Fibroblast of skin of right biceps (primary cell): ENCODE measurements at places on chromosomes 2 and 18.

DNA sequence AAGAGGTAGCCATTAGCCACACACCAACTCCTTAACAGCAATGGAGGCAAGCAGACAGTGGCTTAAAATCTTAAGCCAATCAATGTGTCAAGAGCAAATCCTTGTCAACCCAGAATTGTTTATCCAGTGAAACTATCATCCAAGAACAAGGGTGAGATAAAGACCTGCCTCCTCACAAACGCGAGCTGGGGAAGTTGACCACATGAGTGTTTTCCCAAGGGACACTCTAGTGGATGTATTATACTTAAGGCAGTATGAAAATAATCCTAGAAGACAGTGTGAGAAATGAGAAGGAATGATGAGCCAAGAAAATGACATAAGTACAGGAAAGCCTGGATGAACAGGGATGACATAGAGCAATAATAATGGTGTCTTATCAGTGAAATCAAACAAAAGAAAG lies 209.6 kb downstream of the TWIST2 start:
- peak; percentile 46 for DNase-seq

- DNase-seq = no peak
These were observed 256.5 kb downstream of the MYCN start for GRCh38 chr2:16196687-16197503.

GRCh38 chr2:219133976-219134375 lies 26.6 kb downstream of the NHEJ1 start:
- no peak for DNase-seq

- peak; percentile 49 for DNase-seq
These were observed 18.2 kb downstream of the RPL37A start for GRCh38 chr2:216516730-216517350.

DNA sequence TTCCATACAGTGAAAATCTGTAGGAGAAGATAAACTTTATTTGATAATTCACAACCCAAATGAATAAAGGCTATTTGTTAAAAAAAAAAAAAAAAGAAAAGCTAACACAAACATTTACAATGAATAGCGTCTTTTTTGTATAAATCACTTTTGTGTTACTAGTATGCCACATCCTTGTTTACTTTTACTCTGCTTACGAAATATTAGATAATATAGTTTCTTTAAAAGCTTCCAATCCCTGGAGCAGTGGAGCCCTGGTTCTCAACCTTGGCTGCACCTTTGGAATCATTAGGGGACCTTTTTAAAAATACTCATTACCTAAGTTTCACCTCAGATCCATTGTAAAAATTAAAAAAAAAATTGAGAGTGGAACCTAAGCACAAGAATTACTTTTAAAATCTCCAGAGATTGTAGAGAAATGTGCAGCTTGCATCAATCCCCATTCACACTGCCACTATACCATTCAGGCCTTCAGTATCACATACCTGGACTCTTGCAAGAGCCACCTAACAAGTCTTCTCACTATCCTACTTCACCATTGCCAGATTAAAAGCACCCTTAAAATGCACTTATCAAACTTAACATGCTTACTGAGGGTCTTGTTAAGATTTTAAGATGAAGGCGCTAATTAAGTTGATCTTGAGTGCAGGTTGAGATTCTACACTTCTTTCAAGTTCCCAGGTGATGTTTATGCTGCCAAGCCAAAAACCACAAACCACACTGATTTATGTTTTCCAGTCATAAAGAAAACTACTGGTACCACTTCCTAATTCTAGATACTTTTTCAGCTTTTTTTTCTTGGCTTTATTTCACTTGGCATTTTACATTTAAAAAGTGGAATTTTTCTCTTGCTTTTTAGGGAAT lies 59.7 kb upstream of the ZC3H15 start:
- DNase-seq = no peak

DNA sequence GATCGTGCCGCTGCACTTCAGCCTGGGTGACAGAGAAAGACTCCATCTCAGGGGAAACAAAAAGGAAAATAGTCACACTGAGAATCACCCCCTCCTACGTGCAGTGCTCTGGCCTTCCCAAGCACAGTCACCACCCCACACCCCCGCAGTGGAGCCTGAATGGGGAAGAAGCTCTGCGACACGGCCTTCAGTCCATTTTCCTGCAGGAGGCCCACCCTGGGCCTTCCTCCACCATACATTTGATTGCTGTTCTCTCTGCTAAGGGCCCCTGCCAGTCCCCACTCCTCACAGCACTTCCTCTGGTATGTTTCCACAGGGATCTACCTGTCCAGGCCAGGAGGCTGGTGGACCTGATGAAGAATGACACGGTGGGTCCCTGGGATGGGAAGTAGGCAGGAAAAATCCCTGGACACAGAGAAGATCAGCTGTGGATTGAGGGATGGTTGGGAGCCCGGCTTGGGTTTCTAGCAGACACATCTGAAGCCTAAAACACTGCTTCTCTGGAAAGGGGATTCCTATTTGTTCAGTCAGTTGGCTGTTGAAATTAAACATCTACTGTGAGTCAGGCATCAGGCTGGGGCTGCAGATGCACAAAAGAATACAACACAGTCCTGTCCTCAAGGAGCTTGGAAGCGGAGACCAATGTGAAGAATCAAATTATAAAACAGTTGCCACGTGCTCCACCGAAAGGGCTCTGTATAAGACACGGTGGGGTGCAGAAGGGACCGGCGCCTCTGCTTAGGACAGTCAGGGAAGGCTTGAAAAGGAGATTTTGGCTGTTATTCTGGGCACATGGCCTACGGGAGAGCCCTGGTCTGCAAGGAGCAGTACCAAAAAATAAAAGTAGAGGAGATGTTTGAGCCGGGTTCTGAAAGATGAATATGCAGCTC lies 82.2 kb downstream of the PLB1 start:
- no peak for DNase-seq

GRCh38 chr18:69000366-69000765 lies 202.5 kb downstream of the CCDC102B start:
- DNase-seq = no peak

- peak; percentile 48 for DNase-seq
These were observed 360.2 kb downstream of the ALK start for GRCh38 chr2:29561181-29561580.

- peak; percentile 87 for DNase-seq
These were observed 201.2 kb downstream of the NBAS start for GRCh38 chr2:15359716-15360531.

DNA sequence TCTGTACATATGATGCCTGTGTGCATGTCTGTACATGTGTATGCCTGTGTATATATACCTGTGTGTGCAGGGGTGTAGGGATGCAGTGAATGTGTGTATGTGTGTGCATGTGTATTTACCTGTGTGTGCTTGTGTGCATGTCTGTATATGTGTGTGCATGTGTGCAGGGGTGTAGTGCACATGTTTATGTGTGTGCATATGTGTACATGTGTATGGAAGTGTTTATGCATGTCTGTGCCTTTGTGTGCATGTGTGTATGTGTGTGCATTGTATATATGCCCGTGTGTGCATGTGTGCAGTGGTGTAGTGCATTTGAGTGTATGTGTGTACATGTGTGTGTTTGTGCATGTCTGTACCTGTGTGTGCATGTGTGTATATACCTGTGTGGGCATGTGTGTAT lies 51.0 kb upstream of the TMEM18 start:
- DNase-seq = no peak

GRCh38 chr2:201987426-201987825 lies 46.2 kb upstream of the FZD7 start:
- no peak for DNase-seq

DNA sequence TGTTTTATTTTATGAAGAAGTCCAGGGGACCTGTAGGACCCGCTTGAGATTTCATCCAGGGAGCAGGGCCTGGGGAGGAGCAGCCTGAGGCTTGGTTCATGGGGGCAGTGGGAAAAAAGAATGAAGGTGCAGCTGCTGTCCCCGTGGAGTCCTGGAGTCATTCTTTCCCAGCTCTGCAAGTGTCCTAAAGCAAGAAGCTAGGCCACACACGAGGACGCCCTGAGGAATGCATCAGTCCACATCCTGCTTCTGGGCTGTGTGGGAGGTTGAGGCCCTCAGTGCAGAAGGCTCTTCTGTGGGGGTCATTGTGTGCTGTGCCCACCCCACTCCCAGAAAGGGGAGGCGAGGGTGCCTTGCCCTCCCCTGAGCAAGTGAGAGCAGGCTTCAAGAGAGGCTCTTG lies 179.9 kb upstream of the HS6ST1 start:
- peak; percentile 31 for DNase-seq

DNA sequence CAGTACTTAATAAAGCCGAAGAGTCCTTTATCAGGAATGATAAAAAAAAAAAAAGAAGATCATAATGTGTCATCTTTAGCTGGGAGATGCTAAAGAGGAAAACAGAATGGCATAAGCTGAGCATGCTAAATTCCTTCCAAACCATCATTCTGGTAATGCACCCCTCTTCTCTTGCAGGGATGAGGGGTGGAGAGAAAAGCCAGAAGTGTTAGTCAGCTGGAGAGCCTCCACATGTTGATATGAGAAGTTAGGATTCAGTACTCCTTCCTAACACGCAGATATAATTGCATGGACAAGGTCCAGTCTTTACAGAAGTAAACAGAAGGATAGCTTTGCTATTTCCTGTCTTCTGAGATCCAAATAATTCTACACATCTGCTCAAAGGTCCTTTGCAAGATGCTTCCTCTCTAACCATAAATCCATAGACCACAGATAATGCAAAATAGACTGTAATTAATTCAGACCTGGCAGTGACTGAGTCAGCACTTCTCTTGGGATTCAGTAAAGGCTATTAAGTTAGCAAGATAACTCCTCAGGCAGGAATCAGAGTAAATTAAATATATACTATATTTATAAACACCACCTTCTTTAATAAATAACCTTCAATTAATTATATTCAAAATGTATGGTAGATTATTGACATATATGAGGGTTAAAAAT lies 930.0 kb upstream of the KLHL29 start:
- peak; percentile 10 for DNase-seq

- no peak for DNase-seq
These were observed 84.5 kb downstream of the POU3F3 start for GRCh38 chr2:104938231-104938941.

- DNase-seq = peak; percentile 94
These were observed 90.2 kb downstream of the CABLES1 start for GRCh38 chr18:23225503-23225902.

DNA sequence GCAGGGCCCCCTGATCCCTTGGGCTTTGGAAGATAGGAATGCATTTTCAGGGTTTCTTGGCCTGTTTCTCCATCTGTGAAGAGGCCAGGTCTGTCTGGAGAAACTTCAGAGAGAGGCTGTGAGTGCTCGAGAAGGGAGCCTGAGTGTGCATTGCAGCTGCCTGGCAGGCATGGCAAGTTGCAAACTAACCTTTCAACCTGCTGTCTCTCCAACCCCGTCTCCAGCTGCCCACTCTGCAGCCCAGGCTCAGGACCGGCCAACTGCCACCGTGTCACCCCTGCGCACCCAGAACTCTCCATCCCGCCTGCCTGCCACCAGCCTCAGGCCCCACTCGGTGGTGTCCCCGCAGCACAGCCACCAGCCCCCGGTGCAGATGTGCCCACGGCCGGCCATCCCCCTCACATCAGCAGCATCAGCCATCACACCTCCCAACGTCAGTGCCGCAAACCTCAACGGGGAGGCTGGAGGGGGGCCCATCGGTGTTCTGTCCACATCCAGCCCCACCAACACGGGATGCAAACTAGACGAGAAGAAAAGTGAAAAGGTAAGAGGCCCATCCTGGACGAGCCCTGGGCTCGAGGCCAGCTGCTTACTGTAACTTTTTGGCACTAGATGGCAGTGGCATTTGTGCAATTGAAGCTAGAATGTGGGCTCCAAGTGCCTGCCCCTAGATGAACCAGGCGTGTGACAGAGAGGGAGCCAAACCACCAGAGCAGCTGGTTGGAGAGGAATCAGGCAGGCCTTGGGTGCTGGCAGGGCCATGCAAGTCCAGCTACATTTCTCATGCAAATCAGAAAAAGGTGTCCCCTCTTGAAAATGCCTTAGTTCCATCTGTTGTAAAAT lies 164.6 kb downstream of the SEPTIN10 start:
- DNase-seq = no peak

GRCh38 chr2:145653553-145653952 lies 1133.6 kb upstream of the ZEB2 start:
- peak; percentile 9 for DNase-seq

DNA sequence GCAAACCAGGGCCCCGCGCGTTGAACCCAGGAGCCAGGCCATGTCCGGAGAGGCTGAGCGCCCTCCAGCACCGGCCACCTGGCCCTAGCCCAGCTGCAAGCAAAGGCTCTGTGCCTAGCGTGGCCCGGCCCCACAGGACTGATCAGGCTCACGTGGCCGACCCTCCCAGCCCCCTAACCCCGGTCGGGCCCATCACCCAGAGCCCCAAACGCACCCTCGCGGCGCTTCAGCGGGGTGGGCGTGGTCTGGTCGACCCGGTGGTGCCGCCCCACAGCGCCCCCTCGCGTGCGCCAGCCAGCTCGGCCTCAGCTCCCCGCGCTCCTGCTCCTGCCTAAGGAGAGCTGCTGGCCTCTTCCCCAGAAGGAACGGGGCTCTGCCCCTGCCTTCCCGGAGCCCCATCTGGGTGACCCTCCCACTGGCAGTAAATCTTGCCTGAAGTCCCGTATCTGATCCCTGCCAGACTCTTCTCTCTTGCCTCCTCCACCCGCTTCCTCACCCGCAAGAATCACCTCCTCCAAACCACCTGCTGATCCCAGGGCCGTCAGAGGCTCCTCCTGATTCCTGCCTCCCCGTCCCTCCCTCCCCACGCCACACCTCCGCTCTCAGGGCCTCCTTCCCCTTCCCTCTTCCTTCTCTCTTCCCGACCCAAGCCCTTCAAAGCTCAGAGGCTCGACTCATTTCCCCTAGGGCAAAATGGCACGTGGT lies 12.3 kb upstream of the TEX51 start:
- DNase-seq = peak; percentile 52

- peak; percentile 24 for DNase-seq
These were observed 522.0 kb downstream of the PLCL1 start for GRCh38 chr2:198326431-198326830.

DNA sequence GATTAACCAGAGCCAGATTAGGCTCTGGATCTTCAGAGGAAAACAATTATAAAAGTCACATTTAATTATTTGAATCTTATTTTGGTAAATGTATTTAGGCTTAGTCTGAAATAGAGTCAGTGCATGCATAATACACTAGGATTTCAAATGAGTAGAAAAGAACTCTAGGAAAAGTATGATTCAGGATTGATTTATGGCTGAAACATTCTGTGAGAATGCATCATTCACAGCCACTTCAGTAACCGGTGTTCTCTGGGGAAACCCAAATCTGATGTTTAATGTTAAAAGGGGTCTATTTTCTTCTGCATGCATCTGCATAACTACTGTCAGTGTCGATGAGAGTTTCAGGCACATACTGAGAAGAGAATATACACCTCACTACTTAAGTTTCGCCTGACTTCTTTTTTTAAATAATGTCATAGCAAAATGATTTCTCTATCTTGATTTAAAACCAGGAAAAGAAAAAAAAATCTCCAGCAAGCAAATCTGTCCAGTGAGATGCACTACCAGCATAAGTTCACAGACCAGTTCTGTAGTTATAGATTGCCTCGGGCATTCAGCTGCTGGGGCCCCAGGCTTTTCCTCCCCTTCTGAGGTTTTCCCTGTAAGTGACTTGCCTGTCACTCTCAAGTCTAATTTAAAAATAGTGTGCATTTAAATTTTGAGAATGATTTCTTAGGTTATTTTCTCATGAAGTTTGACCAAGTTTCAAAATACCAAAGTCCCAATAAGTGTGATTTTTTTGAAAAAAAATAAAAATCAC lies 501.5 kb downstream of the NR4A2 start:
- DNase-seq = no peak
